ENCODE measurements at places on chromosomes 4 and X. TPM values are rescaled to one million over a fixed set of nuclear protein-coding genes. Genes with fewer than 3 reads are reported as not detected.

The SPINK2 gene
- not detected for total RNA-seq

The BEX2 gene
- 1.3 TPM for total RNA-seq

The RPS6KA6 gene
- total RNA-seq = 0.34 TPM

The PAGE2 gene
- not detected for total RNA-seq

The IL2RG gene
- total RNA-seq = not detected

The CLDN34 gene
- total RNA-seq = 0.35 TPM

The RASSF6 gene
- not detected for total RNA-seq

The DGKQ gene
- 21.9 TPM for total RNA-seq

- no peak for DNase-seq
Measured at GRCh38 chrX:136185401-136186022, 38.2 kb downstream of the FHL1 start.

DNA sequence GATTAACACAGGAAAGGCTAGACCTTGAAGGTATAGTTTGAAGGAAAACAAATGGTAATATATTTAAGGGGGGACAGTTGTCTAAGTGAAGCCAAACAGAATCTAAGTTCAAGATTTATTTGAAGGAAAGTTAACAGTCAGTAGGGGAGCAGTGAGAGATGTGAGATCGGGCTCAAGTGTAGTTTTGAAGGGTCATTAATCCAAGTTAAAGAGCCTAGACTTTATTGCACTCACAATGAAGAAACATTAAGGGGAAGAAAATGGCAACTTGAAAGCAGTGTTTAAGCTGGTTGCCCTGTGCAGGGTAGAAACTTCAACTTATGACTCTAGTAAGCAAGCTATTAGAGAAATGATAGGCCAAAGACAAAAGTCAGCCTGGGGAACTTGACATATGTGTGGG is 1952.2 kb downstream of the PCDH7 start:
- DNase-seq = no peak

DNA sequence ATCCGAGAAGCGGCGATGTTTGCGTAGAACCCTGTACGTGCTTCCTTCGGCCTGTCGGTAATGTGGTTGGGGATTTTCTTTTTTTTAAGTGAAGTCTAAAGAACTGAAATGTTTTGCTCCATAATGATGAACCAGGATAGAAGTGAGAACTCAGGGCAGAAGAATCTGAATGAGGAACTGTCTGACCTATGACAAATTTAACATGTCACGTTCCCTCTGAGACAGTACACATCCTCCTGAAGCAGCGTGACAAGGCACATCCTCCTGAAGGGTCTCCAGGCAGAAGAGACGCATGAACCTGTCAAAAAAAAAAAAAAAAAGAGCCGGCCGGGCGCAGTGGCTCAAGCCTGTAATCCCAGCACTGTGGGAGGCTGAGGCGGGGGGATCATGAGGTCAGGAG is 6.2 kb downstream of the CSF2RA start:
- no peak for DNase-seq

GRCh38 chr4:139799615-139800014 is 134.0 kb downstream of the MGST2 start:
- DNase-seq = no peak

DNA sequence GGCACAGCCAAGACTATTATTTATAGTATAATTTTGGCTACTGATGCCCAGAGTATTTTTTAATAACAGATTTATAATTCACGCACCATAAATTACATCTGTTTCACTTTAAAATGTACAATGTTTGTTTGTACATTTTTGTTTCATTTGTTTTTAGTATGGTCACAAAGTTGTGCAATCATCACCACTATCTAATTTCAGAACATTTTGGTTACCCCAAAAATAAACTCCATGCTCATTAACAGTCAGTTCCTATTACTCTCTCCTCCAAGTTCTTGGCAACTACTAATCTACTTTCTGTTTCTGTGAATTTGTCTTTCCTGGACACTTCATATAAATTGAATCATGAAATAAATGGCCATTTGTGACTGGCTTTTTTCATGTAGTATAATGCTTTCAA is 176.7 kb downstream of the SH3BGRL start:
- no peak for DNase-seq

- DNase-seq = no peak
Measured at GRCh38 chr4:56134266-56134665, 185.5 kb downstream of the CEP135 start.

- DNase-seq = no peak
Measured at GRCh38 chrX:20633451-20633850, 366.7 kb upstream of the RPS6KA3 start.

GRCh38 chr4:164956766-164957643 is 20.5 kb downstream of the TRIM61 start:
- no peak for DNase-seq

- DNase-seq = no peak
Measured at GRCh38 chr4:137000432-137000831, 531.9 kb downstream of the PCDH18 start.

- no peak for DNase-seq
Measured at GRCh38 chr4:88758264-88758663, 60.6 kb upstream of the NAP1L5 start.

GRCh38 chrX:44945736-44946135 is 72.7 kb downstream of the KDM6A start:
- no peak for DNase-seq

All from glomerular endothelial cell (primary cell).